ENCODE measurements at places on chromosomes 2 and 18.
A peak's percentile ranks its signal among the peaks of the same experiment; 100 is the strongest.

- DNase-seq, result peak; percentile 76
- H3K27ac ChIP-seq, result peak overlapping the region; percentile 86
- no peaks in the 10 kb centered on the region for H3K36me3 ChIP-seq
- H3K27me3 ChIP-seq, result no peaks in the 10 kb centered on the region
These were observed 2.8 kb downstream of the SNORC start for GRCh38 chr2:232872826-232873225.

DNA sequence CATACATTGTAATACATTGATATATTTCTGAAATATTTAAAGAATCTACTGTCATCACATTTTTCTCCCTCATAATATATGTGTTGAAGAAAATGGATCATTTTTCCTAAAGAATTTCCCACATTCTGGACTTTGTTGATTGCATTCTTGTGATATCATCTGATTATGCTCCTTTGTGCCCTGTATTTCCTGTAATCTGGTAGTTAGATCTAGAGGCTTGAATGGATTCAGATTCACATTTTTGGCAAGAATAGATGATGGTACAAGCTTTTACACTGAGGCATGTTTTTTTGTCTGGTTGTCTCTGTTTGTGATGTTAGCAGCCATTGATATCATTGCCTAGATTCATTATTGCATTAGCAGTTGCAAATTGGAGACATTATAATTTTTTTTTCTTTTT lies 13.4 kb downstream of the UBXN2A start:
- DNase-seq, result no peak
- H3K27ac ChIP-seq, result no peak overlapping the region
- H3K36me3 ChIP-seq, result no peaks in the 10 kb centered on the region
- no peaks in the 10 kb centered on the region for H3K27me3 ChIP-seq
- H3K4me3 ChIP-seq, result no peak overlapping the region
- H3K4me1 ChIP-seq, result no peaks in the 10 kb centered on the region

DNA sequence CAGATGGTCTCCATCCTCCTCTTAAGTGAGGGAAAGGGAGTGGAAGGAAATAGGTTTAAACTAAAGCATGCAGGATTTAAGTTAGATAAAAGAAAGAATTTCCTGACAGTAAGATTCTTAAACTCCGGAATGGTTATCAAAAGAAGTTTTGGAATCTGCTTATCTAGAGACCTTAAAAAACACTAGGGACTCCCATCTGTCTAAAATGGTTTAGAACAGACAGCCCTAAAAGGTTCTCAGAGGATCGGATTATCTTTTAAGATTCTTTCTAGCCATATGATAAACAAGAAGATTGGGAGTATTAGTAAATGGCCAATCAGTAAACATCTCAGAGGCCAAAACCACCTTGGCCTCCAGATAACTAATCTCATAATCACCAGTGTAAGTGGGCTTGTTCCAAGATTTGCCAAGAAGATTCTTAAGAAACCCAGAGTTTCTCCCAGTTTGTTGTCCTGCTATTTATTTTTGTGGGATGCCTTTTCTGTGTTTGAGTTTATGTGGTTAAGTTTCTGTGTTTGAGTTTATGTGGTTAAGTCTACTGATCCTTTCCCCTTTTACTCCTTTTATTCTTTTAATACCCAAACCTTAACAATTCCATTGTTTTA lies 314.9 kb upstream of the NRP2 start:
- H3K4me3 ChIP-seq, result no peak overlapping the region
- H3K4me1 ChIP-seq, result no peaks in the 10 kb centered on the region
- no peaks in the 10 kb centered on the region for H3K27me3 ChIP-seq

- DNase-seq, result no peak
- H3K27me3 ChIP-seq, result no peaks in the 10 kb centered on the region
- no peaks in the 10 kb centered on the region for H3K4me1 ChIP-seq
- no peak overlapping the region for H3K4me3 ChIP-seq
- H3K36me3 ChIP-seq, result no peaks in the 10 kb centered on the region
These were observed 282.7 kb downstream of the PARD3B start for GRCh38 chr2:204827701-204828590.

- no peaks in the 10 kb centered on the region for H3K27me3 ChIP-seq
- H3K4me1 ChIP-seq, result no peaks in the 10 kb centered on the region
- H3K27ac ChIP-seq, result no peak overlapping the region
- no peaks in the 10 kb centered on the region for H3K36me3 ChIP-seq
These were observed 260.6 kb downstream of the ZEB2 start for GRCh38 chr2:144259332-144259731.

DNA sequence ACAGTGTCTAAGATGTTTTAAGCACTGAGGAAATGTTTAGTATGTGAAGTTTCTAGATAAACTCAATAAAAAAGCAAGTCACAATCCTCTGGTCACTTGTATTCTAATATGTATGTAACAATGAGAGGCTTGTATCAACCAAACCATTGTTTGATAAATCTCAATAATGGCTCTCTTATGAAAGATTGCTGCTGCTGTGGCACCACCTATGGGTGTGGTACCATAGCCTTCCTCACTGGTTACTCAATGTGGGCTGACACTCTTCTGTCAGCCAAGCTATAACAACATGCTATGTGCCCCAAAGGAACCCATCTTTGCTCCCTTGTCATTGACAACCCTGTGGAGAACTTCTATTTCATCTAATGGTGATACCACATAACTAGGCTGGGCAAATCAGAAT lies 12.6 kb upstream of the RAB1A start:
- H3K27me3 ChIP-seq, result no peaks in the 10 kb centered on the region
- H3K4me3 ChIP-seq, result no peak overlapping the region
- H3K27ac ChIP-seq, result no peak overlapping the region
- no peaks in the 10 kb centered on the region for H3K4me1 ChIP-seq
- DNase-seq, result no peak

DNA sequence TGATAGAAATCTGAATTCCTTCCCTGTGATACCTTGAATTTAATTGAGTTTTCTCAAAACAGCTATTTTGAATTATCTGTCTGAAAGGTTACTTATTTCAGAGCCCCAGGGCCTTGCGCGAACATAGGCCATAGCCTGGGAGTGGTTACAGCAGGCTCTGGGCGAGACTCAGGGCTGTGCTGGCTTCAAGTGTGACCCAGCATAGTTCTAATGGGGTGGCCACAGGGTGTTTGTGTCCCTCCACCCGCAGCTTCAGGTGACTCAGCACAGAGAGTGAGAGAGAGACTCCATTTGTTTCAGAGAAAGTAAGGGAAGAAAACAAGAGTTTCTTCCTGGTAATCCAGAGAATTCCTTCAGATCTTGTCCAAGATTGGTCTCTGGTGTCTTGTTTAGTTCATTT lies 137.9 kb upstream of the POU3F3 start:
- H3K36me3 ChIP-seq, result no peaks in the 10 kb centered on the region
- no peaks in the 10 kb centered on the region for H3K4me1 ChIP-seq
- no peak overlapping the region for H3K27ac ChIP-seq
- H3K4me3 ChIP-seq, result no peak overlapping the region
- H3K27me3 ChIP-seq, result no peaks in the 10 kb centered on the region

DNA sequence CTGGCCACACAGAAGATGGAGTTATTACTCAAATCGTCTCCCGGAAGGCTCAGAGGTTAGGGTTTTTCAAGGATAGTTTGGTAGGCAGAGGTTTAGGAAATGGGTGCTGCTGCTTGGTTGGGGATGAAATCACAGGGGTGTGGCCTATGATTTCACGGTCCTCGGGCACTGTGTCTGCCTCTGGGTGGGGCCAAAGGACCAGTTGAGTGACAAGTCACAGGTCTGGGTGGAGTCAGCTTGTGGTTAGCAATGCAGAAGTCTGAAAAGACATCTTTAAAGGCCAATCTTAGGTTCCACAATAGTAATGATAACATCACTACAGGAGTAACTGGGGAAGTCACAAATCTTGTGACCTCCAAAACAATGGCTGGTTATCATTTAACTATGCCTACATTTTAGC lies 387.8 kb downstream of the ZNF521 start:
- no peaks in the 10 kb centered on the region for H3K4me1 ChIP-seq
- H3K27me3 ChIP-seq, result no peaks in the 10 kb centered on the region
- no peak for DNase-seq
